ENCODE measurements at places on chromosomes 7 and 10.
A peak's percentile ranks its signal among the peaks of the same experiment; 100 is the strongest.

DNA sequence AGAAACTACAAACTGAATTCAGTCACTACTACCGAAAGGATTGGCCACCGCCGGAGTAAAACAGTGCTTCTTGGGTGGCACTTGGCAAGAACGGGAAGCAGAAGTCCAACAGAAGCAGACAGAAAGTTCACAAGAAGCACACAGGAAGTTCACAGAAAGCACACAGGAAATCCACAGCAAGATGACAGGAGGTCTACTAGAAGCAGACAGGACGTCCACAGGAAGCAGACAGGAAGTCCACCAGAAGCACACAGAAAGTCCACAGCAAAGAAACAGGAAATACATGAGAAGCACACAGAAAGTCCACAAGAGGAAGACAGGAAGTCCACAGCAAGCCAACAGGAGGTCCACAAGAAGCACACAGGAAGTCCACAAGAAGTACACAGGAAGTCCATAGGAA is 399.2 kb upstream of the AUTS2 start:
- DNase-seq = no peak

GRCh38 chr7:88314061-88314491 is 7.4 kb upstream of the STEAP4 start:
- no peak for DNase-seq

- DNase-seq = no peak
Measured at GRCh38 chr10:50593523-50594376, 30.0 kb downstream of the SGMS1 start.

- no peak for DNase-seq
Measured at GRCh38 chr10:114458216-114458920, 54.1 kb upstream of the AFAP1L2 start.

DNA sequence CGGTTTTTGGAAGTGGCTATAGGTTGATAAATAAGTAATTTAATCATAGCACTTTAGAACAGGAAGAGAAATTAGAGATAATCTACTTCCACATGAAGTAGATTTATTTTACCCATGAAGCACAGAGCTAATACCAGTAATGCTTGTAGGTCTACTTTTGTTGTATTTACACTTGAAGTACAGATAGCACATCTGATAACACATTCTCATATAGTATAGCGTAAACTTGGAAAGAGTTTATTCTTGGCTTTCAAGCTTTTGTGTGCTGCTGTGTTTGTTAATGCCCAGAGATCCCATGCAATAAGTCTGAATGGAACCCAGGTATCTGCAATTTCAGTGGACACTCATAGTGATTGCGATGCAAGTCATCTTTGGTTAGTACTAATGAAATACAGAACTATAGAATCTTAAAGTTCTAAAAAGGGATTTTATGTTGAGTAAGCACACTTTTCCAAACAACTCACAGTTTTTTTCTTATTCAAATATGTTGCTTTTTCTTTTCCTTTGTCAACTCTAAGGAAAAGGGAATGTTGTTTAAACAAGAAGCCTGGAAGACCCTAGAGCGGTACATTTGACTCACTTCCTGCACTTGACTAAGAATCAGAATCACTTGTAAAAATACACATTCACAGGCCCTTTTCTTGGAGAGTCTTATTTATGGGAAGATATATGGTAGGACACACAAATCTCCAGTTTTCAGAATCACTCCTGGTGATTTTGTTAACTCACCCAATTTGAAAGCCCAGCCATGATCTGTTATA is 105.8 kb downstream of the GNAI1 start:
- DNase-seq = no peak

GRCh38 chr7:30771880-30772425 is 736 bp downstream of the MINDY4 start:
- DNase-seq = no peak

DNA sequence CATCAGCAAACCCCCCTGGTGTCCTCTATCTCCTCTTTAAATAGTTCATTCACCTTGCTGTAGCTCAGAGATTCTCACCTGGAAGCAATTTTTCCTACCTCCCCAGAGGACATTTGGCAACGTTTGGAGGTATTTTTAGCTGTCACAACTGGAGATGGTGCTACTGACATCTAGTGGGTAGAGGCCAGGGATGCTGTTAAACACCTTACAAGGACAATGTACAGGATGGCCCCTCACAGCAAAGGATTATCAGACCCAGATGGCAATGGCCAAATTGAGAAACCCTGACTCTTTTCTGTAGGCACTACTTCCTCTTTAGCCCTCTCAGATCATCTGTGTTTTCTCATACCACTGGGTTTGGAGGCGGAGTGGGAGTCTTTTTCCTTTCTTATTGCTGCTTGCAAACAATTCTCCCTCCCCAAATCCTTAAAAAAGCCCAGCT is 13.2 kb upstream of the TRA2A start:
- DNase-seq = no peak

DNA sequence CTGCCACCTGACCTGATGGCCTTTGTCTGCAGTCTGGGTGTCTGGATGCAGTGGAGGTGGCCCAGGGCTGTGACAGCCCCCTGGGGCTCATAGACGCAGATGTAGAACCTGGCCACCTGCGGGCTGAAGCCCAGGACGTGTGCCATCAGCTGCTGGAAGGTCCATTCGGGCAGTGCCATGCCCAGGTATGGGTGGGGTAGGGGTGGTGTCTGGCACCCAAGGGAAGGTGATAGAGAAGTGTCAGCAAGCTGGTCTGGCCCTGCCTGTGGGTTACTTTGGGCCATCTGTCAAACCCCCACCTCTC is 6.1 kb upstream of the ZNF467 start:
- no peak for DNase-seq

DNA sequence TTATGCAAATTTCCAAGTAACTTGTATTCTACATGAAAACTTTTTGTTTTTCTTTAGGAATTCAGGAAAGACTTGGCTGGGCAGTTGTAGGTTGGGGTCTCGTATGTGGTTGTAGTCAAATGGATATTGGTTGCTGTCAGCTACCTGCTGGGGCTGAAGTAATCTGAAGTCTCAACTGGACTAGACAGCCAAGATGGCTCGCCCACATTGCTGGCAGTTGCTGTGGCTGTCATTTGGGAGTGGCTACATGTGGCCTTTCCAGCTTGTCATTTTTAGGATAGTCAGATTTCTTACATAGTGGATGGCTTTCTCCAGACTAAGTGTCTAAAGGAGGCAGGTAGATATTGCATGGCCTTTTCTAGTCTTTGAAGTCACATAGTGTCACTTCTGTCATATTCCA is 32.6 kb downstream of the EXOC6 start:
- DNase-seq = no peak

GRCh38 chr7:8177109-8177933 is 84.6 kb downstream of the ICA1 start:
- DNase-seq = no peak

DNA sequence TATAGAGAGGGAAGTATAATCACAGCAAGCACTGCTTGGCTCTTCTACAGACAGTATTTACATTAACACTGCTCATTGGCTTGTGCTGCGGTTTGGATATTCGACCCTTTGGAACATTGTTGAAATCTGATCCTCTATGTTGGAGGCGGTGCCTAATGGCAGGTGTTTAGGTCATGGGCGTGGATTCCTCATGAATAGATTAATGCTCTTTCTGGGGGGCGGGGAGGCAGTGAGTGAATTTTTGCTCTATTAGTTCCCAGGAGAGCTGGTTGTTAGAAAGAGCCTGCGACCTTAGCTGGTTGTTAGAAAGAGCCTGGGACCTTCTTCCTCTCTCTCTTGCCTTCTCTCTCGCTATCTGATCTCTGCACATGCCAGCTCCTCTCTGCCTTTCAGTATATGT is 77.3 kb upstream of the SVIL start:
- peak; percentile 69 for DNase-seq

GRCh38 chr7:1936006-1936310 is 265.9 kb downstream of the ELFN1 start:
- DNase-seq = no peak

- DNase-seq = no peak
Measured at GRCh38 chr7:54485044-54485443, 57.1 kb upstream of the VSTM2A start.

DNA sequence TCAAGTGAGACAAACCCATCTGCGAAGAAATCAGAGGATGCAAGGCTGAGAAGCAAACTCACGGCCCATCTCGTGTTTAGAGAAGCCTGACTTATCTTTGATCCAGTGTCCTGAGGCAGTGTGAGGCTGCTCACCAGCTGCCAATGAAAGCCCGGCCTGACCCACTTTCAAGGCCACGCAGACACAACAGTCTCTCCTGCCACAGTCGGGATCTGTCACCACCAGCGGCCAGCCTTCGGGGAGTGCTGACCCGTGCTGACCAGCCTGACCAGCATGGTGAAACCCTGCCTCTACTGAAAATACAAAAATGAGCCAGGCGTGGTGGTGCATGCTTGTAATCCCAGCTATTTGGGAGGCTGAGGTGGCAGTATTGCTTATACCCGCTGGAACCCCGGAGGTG is 7.4 kb upstream of the DNAJB6 start:
- DNase-seq = no peak

DNA sequence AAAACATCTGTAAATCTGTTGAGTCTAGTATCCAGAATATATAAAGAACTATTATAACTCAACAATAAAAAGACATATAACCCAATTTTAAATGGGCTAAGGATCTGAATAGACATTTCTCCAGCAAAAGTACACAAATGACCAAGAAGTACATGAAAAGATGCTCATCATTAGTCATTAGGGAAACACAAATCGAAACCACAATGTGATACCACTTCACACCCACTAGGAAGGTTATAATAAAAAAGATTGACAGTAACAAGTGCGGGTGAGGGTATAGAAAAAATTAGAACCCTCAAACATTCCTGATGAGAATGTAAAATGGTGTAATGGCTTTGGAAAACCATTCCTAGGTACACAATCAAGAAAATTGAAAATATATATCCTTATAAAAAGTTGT is 4.1 kb downstream of the XPNPEP1 start:
- DNase-seq = no peak

DNA sequence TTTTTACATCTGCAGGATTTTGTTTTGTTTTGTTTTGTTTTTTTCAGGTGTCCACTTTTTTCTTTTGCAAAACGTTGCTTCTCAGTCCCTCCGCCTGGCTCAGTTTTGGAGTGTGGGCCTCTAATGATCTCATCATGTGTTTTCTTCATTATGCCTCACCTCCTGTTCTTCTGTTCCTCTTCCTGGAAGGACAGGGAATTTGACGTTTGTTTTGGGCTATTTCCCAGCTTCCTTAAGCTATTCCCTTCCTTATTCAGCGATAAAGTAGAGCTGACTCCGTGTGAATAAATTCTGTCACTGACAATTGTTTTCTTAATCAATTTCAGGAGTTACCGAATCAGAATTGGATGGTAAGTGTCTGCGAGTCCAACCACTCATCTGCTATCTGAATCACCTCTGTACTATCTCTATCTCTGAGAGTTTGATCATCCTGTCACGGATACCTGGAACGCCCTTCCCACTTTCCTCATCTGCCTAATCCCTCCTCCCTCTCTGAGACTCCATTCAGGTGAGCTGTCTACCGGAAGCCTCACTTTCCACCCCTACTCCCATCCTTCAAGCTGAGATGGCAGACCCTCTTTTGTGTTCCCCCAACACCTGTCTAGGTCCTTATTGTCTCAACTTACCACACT is 218.4 kb downstream of the GATA3 start:
- no peak for DNase-seq

DNA sequence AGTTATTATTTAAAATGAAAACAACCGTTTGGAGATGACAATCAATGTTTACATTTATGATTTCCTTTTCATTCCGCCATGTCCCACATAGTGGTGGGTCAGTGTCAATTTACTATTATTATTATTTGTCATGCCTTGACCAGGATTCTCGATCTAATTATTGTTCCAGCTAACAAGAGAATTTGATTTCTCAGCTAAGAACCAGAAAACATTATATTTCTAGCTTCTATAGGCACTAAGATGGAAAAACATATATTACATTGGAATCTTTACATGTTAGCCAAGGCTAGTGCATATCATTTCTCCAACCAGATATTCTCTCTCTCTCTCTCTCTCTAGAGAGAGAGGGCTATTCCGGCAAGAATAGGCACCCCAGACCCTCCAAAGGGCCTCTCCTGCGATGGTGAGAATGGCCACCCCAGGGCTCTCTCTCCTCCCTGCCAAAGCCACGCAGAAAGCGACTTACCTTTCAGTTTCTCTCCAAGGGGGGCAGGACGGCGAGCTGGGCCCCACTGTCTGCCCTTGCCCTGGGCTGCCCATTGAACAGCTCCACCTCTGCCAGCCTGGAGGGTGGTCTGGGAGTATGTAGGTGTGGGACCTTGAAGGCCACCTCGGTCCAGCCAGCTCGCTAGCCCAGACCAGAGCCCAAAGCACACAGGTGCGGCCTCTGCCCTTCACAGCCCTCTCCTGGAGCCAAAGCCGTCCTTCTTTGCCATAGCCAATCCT is 2.4 kb downstream of the HOXA3 start:
- DNase-seq = no peak

- no peak for DNase-seq
Measured at GRCh38 chr7:1259621-1260243, 27.1 kb downstream of the UNCX start.

DNA sequence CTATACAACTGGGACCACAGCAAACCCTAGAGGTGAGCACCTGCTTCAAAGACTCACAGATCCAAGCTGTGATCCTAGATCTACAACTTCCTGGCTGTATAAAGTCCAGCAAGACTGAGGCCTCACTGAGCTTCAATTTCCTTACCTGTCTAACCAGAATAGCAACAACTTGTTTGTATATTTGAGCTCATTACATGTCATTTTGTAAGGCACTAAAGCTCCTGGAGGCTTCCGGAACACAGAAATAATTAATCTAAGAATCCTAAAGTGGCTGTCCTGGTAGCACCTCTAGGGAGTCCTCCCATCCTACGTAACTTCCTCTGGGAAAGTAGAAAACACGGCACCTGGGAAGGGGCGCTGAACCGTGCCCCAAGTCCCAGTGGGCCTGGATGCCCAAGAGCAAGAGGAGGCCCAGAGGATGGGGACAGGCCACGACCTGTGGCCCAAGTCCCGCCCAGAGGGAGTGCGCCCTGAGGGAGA is 39.4 kb downstream of the HK1 start:
- DNase-seq = no peak

DNA sequence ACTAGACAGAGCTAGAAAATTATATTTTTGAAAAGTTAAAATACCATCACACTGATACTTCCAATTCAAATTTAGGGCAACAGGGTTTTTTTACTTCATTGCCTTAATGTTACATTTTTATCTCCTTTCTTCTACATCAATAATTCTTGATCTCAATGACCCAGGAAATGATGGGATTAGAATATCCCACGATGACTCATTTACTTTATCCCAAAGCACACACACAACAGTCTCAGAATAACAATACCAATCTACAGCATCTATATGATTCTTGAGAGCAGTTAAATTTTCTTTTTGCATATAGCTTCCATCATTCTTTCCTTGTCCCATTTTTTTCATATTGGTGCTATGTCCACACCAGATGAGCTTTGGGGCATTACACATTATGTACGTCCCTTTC is 98.4 kb upstream of the EEPD1 start:
- no peak for DNase-seq

DNA sequence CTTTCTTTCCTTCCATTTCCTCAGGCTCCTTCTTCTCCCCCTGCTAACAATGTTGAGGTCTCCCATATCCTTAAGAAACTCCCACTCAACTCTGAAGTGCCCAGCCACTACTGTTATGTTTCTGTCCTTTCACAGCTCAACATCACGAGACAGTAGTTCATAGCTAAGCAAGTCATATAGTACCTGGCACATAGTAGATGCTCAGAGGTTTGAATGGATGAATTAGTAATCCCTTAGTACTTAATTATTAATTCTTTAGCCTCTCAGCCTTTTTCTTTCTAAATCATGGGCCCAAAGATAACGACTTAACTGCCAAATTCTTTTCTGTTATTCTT is 22.6 kb downstream of the CSGALNACT2 start:
- no peak for DNase-seq

- DNase-seq = no peak
Measured at GRCh38 chr10:1498746-1499358, 238.5 kb downstream of the ADARB2 start.
